GM20000 (cell line): ENCODE measurements at places on chromosomes 16 and 17.

- no peak for DNase-seq
These were observed 25.1 kb upstream of the RMI2 start for GRCh38 chr16:11320170-11320569.

DNA sequence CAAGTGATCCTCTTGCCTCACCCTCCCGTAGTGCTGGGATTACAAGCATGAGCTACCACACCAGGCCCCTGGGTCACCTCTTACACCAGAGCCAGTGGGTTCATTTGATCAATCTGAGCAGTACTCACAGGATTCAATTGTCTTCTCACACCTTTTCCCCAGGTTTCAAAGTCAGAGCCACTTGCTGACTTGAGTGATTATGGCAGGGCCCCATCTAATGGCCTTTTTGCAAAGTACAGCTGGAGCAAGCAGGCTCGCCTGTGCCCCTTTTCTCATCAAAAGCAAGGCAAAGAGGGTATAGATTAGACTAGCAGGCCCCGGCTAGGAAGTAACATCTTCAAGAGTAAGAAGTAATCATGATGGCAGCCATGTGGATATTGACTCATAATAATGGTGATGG, 114.8 kb upstream of the NOL11 start:
- DNase-seq, result peak; percentile 72

DNA sequence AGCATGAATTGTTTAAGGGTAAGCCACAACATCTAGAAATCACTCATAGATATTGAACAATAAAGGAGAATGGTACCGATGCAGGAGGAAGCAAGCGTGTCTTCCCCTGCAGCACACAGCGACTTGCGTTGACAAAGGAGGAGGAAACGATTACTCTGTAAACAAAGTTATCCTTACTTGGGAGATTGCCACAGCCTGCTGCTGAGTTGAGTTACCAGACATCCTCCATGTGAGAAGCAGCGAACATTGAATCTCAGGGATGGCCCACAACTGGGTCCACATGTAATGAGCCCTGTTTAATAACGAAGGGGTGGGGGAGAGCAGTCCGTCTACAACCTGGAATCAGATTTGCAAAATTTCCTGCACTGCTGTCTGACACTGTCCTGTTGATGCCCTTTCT, 27.7 kb downstream of the CLUH start:
- no peak for DNase-seq

DNA sequence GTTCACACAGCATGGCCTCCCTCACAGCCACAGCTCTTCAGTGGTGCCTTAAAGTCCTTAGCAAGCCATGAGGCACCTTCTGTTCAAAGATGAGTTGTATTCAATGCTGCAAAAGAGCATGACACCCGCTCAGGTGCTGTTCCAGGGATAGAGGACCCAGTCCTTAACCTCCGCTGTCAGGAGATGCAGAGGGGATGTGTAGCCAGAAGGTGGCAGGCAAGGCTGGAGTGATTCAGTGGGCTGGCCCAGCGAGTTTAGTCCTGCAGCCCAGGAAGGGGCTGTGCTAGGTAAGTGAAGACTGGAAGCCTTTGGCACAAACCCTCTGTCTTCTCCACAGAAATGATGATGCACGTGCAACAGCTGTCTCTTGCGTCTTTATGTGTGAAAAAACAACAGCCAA, 25.0 kb upstream of the ADAM11 start:
- DNase-seq, result no peak

DNA sequence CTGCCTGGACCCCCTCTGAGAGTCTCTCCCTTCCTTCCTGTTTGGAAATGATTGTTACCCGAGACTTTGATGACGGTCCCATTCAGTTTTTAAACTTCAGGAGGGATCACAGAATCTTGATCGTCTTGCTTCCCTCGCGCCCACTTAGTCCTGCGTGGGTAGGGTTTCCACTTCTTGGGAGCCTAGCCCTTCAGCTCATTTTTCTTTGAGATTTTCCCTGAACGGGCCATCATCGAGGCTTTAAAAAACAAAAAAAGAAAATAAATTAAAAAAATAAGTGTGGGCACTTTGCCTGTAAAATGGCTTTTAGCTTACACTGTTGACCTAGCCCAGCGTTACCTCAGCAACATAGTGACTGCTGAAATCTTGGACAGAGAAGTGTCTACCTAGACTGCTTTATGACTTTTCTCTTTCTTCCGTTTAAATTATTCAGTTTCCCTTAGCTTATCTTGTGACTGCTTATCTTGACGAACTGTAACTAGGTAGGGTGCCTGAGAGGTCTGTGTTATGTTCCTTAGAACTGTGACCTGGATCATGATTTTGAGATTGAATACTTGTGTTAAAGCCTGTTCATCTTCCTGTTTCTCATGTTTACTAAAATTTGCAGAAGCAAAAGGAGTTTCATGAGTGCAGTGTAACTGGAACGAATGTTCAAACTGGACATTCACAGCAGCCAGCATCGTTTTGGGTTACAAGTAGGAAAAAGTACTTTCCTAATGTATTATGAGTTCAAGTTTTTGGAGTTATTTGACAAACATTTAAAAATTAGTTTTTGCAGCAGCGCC, 874 bp downstream of the WWP2 start:
- peak; percentile 31 for DNase-seq

GRCh38 chr17:7582396-7583252, 1.0 kb upstream of the MPDU1 start:
- no peak for DNase-seq

GRCh38 chr17:4951486-4951885, 567 bp downstream of the ENO3 start:
- no peak for DNase-seq

- no peak for DNase-seq
These were observed 228.2 kb upstream of the GSE1 start for GRCh38 chr16:85384833-85385462.

DNA sequence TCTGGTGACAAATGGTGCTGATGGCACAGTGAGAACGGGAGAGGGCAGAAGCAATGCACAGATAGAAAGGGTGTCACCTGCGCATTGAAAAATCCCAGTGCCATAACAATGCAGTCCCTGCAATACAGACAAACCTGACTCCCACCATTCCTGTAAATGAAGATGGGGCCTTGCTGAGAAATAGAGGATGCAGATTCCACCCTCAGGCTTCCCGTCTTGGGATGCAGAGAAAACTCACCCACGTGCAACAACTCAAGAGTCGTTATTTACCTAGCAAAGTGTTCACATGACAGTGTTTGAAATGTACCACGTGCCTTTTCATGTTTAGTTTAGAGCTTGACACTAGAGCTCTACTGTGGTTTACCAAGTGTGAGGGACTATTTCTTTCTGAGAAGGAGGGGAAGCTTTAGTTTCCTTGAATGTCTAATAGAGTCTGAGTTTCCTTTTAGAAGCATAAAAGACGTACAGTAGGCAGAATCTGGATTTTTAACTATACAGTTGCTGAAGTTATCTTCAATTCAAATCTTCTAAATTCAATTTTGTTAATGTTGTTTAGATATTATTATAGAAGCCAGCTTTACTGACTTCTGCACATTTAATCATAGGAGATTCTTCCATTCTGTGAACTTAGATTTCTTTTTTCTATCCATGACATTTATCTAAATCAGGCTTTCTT, 35.6 kb downstream of the WWOX start:
- DNase-seq, result no peak

- no peak for DNase-seq
These were observed 63.0 kb downstream of the NUP93 start for GRCh38 chr16:56792967-56793366.

- no peak for DNase-seq
These were observed 15.3 kb upstream of the SPAG9 start for GRCh38 chr17:51135956-51136355.

DNA sequence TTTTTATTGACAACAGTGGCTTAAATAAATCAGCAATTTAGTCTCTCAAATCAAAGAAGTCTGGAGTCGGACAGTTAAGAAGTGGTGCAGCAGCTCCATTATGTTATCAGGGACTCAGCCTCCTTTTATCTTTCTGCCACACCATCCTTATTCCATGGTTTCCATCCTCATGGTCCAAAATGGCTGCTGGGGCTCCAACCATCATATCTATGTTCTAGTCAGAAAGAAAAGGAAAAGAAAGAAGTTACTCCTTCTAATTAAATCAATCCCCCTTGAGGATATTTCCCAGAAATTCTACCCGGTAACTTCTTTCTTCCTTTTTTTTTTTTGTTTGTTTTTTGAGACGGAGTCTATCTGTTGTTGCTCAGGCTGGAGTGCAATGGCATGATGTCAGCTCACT, 109.5 kb downstream of the HS3ST2 start:
- DNase-seq, result no peak

DNA sequence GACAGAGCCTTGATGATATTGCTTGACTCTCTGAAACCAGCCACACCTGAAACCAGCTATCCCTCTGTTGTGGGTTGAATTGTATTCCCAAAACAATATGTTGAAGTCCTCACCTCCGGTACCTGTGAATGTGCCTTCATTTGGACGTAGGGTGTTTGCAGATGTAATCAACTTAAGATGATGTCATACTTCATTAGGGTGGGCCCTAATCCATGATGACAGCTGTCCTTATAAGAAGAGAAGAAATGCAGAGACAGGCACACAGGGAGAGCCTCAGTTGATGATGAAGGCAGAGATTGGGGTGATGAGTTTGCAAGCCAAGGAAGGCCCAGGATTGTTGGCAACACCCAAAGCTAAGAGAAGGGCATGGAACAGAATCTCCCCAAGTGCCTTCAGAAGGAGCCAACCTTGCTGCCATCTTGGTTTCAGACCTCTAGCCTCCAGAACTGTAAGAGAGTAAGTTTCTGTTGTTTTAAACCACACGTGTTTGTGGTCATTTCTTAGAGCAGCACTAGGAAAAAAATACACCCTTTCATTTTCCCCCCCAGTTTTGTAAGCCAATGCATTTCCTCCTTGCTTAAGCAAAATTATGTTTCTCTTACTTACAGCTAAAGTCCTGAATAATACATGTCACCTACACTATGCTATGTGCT, 29.4 kb upstream of the MYH10 start:
- no peak for DNase-seq

DNA sequence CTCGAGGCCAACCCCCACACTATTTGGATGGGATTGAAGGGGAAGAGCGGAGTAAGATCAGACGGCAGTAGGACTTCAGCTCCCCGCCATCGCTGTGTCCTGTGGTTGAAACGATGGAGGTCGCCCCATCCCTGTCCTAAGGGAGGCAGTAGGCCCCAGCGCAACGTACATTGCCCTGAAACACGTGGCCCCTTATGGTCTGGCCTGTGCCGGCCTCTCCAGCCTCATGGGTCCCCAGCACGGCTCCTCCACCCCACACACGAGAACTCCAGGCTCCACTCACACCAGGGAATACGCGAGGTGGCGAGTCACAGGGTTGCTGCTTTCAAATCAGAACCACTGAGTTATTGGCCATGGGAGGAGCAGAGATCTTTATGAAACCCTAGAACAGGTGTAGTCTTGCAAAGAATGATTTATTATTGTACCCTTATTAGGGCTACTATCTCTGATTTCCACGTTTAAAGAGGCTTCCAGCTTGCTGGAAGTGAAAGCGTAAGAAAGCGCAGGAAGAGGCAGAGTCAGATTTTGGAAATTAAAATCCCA, 669 bp upstream of the DCTPP1 start:
- DNase-seq, result no peak

DNA sequence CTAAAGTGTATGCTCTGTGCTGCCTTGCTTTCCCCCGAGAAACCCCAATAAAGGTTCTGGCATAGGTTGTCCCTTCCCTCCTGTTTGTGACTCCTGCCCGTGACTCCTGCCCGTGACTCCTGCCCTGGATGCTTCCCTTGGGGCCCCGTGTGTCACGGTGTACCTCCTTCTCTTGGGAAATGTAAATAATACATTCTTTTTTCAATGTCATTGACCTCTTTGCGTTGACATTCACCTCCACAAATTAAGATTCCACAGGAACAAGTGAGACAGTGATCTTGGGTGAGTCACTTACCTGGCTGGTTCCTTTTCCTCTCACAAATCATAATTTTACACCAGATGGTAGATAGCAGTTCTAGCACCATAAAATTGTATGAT, 632 bp downstream of the CCL15 start:
- DNase-seq, result no peak

GRCh38 chr16:47774661-47775060, 313.5 kb downstream of the PHKB start:
- no peak for DNase-seq

DNA sequence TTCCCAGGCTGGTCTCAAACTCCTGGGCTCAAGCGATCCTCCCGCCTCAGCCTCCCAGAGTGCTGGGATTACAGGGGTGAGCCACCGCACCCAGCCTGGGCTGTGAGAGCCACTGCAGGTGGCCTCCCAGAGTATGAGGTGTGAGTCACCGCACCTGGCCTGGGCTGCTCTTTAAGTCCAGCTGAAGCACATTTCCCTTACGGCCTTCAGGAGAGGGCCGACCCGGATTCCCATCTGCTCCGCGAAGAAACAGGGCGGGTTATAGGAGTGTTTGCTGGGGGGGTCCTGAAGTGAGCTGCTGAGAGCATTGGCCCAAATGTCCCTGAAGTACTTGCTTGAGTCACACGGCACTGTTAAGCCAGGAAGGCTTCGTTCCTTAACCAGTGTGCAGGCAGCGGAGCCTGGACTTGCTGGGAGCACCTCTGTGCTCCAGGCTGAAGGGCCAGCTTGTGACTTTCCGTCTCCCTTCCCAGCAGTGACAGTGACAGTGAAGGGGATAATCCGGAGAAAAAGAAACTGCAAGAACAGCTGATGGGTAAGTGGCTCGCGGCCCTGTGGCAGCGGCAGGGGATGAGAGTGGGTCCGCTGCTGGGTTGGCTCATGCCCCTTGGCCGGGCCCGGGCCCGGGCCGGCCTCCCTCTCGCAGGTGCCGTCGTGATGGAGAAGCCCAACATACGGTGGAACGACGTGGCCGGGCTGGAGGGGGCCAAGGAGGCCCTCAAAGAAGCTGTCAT, 7.2 kb downstream of the VPS4A start:
- no peak for DNase-seq

DNA sequence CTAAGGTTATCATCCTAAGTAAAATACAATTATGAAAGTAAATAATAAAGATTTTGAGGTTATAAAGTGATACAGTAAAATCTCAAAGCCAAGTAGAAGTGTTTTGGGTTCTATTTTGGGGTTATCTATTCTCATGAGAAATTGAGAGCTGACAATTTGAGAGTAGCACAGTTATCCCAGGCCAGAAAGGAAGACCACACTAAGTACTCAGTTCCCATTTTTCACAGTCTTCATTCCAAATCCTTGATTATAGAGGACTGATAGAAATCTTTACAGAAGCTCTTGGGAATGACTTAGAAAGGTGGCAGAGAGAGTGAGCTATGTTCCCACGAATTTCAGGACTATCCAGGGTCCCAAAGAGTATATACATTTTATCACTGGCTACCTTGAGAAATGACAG, 4.6 kb downstream of the GFOD2 start:
- DNase-seq, result no peak

DNA sequence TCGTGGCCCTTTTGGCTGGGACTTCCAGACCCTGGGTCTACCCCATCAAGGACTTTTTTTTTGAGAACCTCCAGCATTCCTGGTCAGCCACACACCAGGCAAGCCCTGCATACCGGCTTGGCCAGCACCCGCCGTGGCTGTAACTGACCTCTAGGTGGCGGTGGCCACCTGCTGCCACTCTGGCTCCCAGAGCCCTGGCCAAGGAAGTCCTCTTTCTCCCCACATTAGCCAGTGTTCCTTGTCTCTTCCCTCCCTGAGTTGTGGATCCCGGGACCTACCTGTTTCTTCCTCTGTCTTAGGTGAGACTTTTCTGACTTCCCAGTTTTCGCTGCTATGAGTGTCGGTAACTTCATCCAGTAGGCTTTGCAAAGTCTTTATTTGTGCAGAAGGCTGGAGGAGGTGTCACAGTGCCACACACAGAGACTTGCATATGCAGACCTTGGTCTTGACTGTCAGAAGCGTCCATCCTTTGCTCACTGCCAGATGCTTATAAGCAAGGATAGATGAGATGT, 348.3 kb downstream of the CPPED1 start:
- DNase-seq, result peak; percentile 52
